Upper lobe of right lung (tissue), 1 donor: ENCODE measurements at places on chromosomes 2 and 18. TPM values are rescaled to one million over a fixed set of nuclear protein-coding genes. Genes with fewer than 3 reads are reported as not detected.

Gene ITGAV
- 67.0 TPM for total RNA-seq

DNA sequence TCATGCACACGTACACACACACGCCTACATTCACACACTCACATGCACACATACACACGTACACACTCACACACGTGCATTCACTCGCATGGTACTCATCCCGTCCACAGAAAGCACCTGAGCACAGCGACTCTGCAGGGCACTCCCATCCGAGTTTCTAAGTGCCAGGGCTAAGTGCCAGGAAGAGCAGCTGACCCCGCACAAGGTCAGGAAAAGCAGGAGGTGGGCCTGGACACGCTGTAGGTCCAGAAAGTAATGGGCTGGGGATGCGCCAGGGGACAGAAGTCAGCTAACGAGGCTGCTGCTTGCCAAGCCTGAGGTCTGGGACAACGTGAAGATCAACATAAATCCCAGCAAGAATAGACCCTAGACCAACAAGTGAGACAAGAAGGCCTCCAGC is 15.8 kb downstream of the ADI1 start:
- H3K36me3 ChIP-seq, result peaks cover 69% of the 10 kb centered on the region
- no peak for DNase-seq
- H3K4me3 ChIP-seq, result no peak overlapping the region
- H3K27ac ChIP-seq, result no peak overlapping the region

GRCh38 chr2:98710734-98711133 is 20.2 kb downstream of the MGAT4A start:
- H3K4me3 ChIP-seq, result no peak overlapping the region
- DNase-seq, result no peak
- H3K4me1 ChIP-seq, result peaks cover 23% of the 10 kb centered on the region

Gene VWA3B
- 0.17 TPM for total RNA-seq
